Stimulated activated naive CD4-positive, alpha-beta T cell (primary cell): ENCODE measurements at places on chromosomes 13 and 19.
A peak's percentile ranks its signal among the peaks of the same experiment; 100 is the strongest.

DNA sequence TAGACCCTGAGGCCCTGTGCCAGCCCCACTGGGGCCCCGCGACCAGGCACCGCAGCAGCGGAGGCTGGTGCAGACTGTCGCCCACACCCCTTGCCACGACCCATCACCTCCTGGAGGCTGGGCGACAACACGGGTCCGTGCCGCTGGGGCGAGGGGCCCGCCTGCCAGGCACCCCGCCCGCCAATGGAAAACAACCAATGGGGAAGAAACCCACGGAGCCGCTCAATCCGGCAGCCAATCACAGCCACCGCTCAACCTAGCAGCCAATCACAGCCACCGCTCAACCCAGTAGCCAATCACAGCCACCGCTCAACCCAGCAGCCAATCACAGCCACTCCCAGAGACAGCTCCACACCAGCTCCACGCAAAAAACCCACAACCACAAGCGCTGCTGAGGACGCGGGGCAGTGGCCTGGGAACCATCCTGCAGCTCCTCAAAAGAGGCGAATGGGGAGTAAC is 29.7 kb downstream of the GPX4 start:
- DNase-seq: peak; percentile 52

GRCh38 chr13:46885018-46885417 is 11.8 kb downstream of the HTR2A start:
- DNase-seq: no peak

GRCh38 chr19:1244693-1245451 is 3.3 kb downstream of the ATP5F1D start:
- no peak for DNase-seq

GRCh38 chr19:39582891-39583625 is 19.3 kb upstream of the LGALS13 start:
- DNase-seq: no peak

- no peak for DNase-seq
Observed at GRCh38 chr19:17874758-17875135, 3.0 kb downstream of the SLC5A5 start.

DNA sequence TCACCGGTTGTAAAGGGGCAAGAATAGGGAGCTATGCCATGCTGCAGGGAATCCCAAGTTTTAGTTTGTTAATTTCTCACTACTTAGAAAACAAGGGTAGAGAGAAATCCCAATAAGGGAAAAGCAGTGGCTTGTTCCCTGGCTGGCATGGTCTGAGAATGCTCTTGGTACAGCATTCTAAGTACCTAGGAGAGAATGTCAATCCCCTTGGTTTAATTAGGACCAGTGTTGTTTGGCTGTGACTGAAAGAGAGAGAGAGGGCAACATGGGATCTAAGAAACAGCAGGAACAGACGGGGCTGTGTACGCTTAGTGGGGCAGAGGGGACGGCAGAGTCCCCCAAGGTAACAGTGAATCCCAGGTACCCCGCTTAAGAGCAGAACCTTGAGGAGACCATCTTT is 228.8 kb downstream of the PCDH9 start:
- DNase-seq: no peak

DNA sequence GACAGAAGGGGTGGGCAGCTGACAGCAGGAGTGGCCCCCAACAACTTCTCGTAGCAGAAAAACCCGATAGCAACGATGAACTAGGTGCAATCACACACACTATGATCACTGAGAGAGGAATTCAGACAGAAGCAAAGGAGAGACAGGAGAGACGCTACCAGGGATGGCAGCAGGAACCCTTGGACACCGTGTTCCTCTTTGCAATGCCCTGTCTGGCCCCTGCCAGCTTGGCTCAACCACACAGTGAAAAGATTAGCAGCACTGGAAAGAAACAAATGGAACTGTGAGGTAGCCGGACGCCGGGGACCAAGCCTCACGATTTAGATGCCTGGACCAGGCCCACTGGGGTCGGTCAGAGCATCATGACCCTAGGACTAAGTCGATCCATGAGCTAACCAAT is 23.6 kb downstream of the DCAF15 start:
- no peak for DNase-seq

DNA sequence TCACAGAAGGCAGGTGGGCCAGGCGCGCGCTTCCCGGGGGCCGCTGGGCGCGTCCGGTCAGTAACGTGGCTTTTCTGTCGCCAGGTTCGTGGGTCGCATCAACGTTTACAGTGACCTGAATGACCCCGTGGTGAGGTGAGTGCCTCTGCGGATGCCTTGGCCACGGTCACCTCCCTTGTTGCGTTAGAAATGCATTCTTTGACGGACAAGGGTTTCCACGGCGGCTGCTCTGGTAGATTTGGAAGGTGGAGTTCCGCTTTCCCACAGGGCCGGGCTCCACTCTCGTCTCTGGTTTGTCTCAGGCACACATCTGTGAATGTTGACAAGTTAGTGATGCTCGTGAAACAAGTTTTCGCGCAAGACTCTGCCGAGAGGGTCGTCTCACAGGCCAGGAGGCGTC is 130.0 kb downstream of the ATP11A start:
- DNase-seq: no peak

GRCh38 chr13:113841353-113841650 is 22.6 kb downstream of the GAS6 start:
- no peak for DNase-seq

DNA sequence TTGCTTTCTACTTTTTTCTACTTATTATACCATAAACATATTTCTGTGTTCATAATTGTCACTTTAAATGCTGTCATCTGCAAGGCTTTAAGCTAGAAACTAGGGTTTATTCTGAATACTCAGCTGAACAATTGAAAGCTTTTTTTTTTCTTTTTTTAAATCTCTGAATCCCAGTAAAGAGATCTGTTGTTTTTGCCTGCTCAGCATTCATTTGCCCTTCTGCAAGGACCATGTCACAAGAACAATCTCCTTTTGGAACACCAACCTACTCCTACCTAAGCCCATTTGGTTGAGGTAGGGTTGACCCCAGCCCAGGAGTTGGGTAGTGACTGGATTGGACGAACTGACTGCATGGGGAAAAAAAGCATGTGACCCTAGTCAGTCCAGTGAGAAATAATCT is 92.6 kb downstream of the MZT1 start:
- DNase-seq: no peak

GRCh38 chr13:28490061-28490460 is 4.9 kb downstream of the FLT1 start:
- DNase-seq: no peak

DNA sequence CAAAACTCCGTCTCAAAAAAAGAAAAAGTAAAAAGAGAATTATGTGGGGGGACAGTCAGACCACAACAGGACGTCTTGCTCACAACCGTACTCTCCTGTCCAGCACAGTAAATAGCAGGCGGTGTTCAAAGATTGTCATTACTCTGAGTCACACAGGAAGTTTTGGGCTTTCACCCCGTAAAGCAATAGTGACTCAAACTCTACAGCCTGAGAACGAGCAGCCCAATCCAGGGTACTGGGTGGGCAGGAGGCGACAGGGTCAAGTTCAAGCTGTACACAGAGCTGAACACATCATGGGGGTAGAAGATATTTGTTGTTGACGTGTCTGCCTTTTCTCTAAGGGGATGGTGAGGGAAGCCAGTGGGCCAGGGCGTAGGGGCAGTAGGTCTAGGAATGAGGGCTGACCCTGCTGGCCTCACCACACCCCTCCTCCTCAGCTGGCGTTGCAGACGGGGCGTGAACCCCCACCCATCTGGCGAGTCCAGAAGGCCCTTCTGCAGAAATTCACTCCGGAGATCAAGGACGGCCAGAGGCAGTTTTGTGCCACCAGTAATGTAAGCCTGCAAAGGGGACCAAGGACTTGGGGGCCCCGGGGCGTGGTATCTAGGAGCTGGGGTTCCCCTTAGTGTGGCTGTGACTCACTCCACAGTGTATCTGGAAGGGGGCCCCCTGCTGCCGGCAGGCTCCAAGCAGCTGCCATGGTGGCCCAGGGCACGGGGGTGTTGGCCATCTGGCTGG is 23.3 kb downstream of the PRR12 start:
- DNase-seq: no peak

DNA sequence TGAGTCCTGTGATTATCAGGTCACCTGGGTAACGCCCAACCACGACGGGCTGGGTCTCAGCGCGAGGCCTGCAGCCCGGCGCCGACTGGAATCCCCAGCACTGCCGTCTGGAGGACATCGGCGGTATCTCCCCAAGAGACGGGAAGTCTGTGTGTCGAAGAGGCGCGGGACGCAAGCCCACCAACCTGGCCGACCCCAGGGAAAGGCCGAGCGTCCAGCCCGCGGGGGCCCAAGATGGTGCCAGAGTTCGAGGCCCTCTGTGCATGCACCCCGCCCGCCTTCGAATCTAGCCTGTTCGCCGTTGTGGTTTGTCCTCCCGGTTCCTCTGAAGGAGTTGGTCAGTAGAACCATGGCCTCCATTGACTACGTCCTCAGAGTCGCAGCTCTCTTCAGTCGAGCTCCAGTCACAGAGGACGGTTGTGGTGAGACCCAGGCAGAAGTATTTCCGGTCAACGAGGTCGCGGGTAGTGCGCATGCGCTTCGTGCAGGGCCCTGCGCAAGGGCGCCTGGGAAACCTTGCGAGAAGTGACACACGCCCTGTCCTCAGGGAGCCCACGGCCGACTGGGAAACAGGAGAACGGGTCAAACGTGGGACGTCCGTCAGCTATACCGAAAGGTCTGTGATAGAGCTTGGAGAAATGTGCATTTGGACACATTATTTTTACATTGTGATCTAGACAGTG is 24.1 kb upstream of the PEG3 start:
- no peak for DNase-seq

DNA sequence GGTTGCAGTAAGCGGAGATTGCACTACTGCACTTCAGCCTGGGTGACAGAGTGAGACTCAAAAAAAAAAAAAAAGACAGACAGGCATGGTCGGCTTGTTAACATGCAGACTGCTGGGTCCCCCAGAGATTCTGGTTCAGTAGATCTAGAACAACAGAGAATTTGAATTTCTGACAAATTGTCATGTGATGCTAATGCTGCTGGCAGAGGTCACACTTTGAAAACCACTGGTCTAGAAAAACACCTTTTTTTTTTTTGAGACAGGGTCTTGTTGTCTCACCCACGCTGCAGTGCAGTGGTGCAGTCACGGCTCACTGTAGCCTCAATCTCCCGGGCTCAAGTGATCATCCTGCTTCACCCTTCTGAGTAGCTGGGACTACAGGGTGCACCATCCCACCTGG is 7.7 kb upstream of the LRFN3 start:
- DNase-seq: no peak
